ENCODE measurements at places on chromosomes 13 and 19.
A peak's percentile ranks its signal among the peaks of the same experiment; 100 is the strongest.

DNA sequence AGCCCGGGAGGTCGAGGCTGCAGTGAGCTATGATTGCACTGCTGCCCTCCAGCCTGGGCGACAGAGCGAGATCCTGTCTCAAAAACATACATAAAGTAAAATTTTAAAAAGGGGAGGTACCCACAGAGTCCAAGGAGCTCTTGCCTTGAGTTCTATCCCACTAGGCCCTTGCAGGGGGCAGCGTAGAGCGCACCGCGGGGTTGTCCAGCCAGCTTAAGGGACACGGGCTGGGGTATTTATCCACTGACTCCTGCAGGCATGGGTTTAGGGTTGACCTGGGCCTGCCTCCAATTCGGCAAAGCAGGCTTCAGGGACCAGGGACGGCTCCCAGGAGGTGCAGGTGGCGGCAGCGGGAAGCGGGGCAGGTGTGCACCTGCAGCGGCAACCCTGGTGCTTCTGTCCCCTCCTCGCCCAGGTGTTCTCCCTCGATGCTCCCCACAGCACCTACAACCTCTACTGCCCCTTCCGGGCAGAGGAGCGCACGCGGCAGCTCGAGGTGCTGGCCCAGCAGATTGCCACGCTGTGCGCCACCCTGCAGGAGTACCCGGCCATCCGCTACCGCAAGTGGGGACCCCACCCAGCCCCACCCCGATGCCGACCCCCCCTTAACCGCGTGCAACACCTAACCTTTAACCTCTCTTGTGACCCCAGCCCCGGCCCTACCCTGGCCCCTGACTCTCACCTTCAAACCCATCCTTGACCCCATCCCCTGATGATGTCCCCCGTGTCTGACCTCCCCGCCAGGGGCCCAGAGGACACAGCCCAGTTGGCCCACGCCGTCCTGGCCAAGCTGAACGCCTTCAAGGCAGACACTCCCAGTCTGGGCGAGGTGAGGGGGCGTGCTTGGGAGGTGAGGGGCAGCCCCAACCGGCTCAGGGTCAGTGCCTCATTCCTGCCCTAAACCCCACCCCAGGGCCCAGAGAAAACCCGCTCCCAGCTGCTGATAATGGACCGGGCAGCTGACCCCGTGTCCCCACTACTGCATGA is 4.7 kb downstream of the STXBP2 start:
- DNase-seq = no peak

DNA sequence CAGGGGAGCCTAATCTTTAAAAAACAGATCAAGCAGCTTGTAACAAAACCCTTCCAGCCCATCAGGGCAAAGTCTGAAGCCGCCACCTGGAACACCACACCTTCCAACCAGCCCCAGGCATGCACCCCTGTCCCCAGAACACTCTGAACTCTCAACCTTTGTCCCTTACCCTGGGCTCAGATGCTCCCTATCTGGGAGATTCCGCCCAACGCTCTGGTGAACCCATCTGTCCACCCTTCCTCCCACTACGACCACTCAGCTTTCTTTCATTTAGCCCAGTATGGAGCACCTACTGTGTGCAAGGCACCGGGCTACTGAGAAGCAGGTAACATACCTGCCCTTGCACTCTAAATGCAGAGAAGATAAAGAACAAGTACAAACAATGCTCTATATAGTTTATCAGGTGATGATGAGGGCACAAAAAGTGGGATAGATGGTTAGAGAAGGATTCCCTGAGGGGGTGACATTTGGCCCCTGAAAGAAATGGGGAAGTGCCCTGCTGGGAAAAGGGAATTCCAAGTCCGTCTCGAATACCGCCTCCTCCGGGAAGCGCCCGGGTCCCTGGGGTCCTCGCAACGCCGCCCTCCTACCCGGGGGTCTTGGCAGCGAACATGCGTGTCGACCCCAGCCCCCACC is 629 bp downstream of the PEPD start:
- DNase-seq = no peak

GRCh38 chr19:47376589-47377144 is 27.6 kb downstream of the DHX34 start:
- no peak for DNase-seq

DNA sequence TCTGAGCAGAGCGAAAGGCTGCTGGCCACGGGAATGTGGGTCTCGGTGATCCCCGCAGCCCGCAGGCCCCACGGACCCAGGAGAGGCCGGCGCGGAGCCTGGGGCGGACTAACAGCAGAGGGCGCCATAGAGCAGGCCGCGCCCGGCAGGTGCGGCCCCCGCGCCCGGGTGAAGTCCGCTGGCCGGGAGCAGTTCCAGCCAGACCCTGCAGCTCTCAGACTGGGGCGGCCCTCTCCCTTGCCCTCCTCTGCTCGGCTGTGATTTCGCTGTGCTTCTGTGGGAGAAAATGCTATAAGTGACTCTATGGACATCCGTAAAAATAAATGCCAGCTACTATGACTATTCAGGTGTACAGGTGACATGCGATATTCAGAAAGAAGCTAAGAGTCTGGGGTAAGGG is 37.7 kb downstream of the GSX1 start:
- DNase-seq = peak; percentile 46

DNA sequence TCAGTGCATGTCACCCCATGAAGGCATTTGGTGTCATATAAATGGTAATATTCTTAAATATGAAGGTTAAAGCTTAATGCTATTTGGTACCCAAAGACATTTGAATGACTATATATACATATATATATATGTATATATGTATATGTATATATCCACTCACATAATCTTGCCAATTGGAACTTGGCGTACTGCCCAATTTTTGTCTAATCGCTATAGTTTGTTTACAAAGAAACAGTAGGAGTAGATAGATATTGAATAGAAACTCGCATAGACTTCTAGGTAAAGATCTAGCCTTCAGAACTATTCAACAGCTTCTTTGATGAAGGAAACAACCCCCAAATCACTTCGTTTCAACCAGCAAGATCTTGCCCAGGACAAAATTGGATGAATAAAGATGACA is 24.1 kb downstream of the KLF5 start:
- DNase-seq = no peak

GRCh38 chr13:50355797-50356196 is 340.6 kb downstream of the KCNRG start:
- DNase-seq = no peak

DNA sequence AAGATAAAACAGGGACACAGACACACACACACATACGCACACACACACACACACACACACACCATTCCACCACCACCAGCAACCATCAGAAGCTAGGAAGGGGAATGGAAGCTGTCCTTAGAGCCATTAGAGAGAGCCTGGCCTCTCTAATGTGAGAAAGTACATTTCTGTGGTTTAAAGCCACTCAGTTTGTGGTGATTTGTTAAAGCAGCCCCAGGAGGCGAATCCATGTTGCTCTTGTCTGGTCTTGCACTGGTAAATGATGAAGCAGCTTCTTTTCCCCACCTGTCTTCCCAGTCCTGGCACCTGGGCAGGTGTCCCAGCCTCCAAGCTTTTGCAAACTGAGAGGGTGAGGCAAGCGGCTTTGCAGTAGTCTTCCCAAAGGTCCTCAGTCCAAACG is 118.9 kb upstream of the KL start:
- DNase-seq = no peak

All from CD4-positive, alpha-beta T cell treated with Interleukin-2 at 100 ng/mL for 4 hours (primary cell).